H9 (cell line): ENCODE measurements at places on chromosomes 13 and 19. TPM values are rescaled to one million over a fixed set of nuclear protein-coding genes. Genes with fewer than 3 reads are reported as not detected.

Gene FAM174C
- total RNA-seq = 56.4 and 63.0 TPM in 2 replicates

- no peak for DNase-seq
These were observed 222.1 kb downstream of the MZT1 start for GRCh38 chr13:72505376-72505775.

- no peak for DNase-seq
These were observed 8.3 kb upstream of the NANOS3 start for GRCh38 chr19:13868663-13869062.

GRCh38 chr13:47890146-47890814 lies 110.8 kb downstream of the SUCLA2 start:
- DNase-seq = no peak

GRCh38 chr19:47110521-47111005 lies 3.0 kb downstream of the ZC3H4 start:
- no peak for DNase-seq

DNA sequence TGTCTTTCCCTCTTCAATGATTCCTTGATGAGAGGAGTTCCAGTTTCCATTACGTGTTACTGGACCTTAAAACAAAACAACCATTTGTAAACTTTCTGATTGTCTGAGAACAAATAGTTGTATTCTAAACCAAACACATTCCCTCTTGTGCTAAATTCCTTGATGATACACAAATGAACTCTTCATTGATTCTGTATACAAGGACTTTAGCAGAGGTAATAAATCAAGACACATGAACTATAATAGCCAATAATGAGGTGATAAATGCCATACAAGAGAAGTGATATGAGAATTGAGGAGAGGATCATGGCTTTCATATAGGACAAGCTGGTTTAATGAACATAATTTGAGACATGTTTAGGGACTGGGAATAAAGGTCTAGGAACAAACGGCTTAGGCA lies 13.5 kb upstream of the GPC5 start:
- no peak for DNase-seq

DNA sequence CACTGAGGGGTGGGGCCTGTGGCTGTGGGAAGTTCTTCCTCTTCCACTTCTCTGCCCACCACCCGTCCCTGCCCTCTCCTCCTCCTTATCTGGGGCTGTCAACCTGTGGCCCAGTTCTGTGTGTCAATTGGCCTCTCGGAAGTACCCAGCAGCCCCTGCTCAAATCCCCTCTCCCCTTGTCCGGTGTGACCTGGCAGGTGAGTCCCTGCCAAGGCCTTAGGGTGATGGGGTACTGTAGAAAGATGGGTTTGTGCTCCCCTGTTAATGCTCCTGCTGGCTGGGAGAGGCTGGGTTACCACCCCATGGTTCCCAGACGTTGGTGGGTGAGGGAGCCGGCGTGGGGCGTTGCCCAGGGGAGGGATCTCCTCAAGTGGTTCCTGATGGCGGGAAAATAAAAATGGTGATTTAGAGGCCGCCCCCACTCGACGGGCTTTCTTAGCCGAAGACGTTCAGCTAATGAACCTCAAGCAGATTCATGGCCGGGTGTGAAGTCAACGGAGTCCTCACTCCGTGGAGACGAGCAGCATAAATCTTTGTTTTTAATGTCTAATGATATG lies 141.2 kb downstream of the URI1 start:
- DNase-seq = no peak

DNA sequence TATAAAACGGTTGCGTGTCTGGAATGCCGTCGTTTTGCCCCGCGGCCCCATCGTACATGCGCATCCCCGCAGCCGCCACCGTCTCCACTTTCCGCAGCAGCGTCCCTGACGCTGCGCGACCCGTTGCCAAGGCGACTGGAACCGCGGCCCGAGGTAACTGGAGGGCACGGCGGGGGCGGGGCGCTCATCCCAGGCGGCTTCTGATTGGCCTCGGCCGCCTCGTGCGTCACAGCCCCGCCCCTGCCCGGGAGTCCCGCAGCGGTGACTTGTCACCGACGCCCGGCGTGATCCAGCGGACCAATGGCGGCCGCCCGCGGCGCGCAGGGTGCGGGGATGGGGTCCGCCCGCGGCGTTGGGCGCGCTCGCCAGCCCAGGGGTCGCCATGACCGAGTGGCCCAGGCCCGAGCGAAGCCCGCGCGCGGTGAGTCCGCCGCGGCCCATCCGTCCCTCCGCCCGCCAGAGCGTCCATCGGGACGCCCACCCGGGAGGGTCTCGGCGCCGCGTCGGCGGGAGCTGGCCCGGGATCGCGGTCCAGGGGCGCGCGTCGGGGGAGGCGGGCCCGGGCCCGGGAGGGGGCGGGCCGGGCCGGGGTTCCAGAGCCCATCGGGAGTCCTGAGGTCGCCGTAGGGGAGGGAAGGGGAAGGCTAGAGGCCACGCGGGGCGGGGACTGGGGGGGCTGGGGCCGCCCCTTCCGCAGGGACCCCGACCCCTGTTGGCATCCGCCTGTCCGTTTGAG lies at the start of gene ZSCAN1:
Gene ZSCAN1, plus strand, starts transcription at position 285 of the 736 bp plus-strand sequence. CDS start 3,812 bp downstream, outside the sequence.
- peak; percentile 95 for DNase-seq

DNA sequence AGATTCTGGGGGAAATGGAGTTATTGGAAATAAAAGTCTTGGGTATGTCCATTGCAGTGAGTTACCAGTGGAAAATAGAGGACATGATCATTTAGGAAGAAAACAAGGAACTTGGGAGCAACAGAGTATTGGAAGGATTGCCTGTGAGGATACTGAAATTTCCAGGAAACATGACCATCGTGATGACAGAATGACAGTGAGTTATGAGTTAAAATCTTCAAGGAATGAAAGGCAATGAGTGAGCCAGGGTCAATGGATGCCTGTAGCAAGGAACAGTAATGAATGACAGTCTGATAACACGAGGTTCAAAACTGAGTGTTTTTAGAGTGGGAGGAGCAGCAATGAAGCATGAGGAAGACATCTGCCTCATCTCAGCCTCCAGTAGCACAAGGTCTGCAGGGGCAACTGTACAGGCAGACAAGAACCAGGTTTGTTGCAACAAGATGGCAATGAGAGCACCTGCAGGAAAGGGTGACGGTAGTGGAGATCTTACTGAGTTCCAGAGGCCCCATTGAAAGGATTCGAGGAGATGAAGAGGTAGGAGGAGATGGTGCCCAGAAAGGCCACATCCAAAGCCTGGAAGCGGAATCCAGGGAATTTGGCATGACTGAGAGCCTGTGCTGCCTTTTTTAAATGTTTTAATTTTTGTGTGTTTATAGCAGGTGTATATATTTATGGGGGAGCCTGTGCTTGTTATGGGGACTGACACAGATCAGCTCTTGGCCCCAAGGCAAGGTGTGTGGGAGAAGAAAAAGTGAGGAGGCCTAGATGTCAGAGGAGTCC lies 43.9 kb downstream of the N4BP2L1 start:
- no peak for DNase-seq

Gene SRRM5
- 0.44 and 0.70 TPM in 2 replicates for total RNA-seq

GRCh38 chr13:26971990-26972887 lies 199.4 kb downstream of the USP12 start:
- peak; percentile 83 for DNase-seq

DNA sequence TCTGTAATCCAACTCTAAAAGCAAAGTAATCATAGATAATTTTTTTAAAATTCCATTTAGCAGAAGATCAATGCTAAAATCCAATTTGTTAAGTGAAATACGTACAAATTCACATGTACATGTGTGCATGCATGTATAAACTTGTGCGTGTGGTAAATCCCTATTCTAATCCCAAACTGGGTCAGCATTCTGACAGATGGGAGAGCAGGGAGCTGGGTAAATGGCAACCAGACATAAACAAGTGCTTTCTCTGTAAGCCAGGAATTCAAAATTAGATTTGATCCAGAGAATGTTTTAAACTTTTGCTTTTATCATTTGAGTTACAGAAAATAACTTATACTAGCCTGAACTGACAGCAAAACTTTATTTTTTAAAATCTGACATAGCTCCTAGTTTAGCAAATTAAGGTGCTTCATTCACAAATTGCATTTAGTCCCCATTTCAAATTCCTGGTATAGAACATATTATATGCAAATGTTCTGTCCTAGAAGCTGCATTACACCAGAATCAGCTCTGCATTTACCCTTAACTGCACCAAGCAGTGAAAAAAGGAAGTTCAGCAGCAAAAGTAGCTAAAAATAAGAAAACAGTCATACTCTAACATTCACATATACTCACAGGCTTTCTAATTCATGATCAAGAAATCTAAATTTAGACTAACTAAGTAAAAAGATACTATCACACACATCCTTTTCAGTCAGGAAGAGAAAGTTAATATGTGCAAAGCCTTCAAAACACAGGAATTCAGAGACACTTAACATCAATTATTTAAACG lies 32.6 kb downstream of the UBL3 start:
- DNase-seq = no peak

Gene USHBP1
- 6.4 and 6.7 TPM in 2 replicates for total RNA-seq

DNA sequence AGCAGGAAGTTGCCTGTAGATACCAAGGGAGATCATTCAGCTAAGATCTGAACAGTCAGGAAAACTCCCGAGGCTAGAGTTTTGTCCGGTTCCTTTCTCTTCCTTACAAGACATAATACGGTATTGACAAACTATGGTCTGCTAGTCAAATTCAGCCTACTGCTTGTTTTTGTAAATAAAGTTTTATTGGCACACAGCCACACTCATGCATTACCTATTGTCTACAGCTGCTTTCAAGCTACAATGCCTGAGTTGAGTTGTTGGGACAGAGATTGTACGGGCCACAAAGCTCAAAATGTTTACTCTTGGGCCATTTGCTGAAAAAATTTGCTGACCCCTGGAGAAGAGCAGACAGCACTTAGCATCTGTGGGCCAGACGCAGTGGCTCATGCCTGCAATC lies 2.5 kb downstream of the SLC1A6 start:
- DNase-seq = no peak

DNA sequence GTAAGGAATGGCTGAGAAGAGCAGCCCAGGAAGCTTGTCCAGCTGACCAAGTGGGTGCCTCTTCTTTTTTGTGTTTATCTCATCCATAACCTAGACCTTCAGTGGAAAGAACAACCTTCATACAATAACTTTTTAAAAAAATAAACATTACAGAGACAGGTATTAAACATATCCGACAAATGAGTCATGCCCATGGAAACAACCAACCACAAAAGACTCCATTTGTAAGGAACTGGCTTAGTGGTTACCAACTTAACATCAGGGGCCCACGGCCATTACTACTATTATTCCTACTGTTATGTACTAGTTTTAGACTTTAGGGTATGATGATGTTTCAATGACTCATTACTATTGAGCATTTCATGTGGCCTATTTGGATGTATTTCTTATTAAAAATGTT lies 191.7 kb upstream of the SERP2 start:
- no peak for DNase-seq

GRCh38 chr13:32791545-32792172 lies 205.4 kb downstream of the PDS5B start:
- DNase-seq = no peak

Gene INSR
- total RNA-seq = 37.0 and 39.8 TPM in 2 replicates

DNA sequence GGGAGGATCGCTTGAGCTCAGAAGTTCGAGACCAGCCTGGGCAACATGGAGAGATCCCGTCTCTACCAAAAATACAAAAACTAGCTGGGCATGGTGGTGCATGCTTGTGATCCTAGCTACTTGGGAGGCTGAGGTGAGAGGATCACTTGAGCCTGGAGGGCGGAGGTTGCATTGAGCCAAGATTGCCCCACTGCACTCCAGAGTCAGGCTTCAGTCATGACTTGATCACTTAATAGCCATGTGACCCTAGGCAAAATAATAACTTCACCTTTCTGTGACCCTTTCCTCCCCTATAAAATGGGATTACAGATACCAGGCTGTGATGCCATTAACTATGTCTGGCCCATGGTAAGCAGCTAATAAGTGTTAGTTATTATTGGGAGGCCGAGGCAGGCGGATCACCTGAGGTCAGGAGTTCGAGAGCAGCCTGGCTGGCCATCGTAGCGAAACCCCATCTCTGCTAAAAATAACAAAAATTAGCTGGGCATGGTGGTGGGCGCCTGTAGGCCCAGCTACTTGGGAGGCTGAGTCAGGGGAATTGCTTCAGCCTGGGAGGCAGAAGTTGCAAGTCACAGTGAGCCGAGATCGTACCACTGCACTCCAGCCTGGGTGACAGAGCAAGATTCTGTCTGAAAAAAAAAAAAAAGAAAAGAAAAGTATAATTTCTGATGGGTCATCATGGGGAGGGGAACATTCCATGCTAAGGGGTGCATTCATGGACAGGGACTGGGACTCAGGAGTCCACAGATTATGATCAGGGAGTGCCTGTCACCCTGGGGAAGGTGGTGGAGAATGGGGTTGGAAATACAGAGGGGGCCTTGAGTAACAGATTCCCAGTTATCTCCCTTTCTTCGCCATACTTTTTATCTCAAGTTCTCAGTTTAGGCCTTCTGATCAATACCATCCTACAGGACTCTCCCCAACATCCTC lies 15.5 kb downstream of the TPM4 start:
- DNase-seq = no peak

Gene RBM42
- total RNA-seq = 83.3 and 85.8 TPM in 2 replicates

Gene SHISA7
- total RNA-seq = 0.31 TPM in 2 replicates

DNA sequence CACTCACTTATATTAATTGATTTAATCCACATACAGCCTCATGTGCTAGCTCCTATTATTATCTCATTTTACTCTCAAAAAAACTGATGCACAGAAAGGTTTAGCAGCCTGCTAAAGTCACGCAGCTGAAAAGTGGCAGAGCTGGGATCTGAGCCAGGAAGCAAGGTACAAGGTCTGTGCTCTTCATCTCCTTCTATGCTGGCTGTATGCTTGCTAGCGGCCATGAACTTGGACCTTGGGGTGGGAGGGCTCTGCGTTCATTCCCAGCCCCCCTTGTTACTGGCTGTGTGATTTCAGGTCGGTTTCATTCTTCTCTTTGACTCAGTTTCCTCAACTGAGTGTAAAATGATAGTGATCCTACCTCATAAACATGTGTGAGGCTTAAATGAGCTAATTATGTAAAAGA lies 69.8 kb downstream of the ALOX5AP start:
- no peak for DNase-seq

Gene ZNF491
- 0.61 and 0.77 TPM in 2 replicates for total RNA-seq

DNA sequence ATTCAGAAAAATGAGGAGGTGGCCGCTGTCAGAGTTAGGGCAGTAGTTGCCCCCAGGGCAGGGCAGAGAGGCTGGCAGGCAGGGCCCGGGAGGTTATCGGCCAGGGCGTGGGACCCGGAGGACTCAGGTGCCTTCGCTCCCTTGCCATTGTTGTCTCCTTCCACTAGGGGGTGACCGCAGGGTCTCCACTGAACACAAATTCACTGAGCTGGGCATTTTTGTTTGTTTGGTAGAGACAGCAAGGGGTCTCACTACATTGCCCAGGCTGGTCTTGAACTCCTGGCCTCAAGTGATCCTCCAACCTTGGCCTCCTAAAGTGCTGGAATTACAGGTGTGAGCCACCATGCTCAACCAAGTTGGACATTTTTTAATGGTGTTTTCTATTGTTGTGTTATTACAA lies 25.1 kb downstream of the CARS2 start:
- peak; percentile 62 for DNase-seq

Gene RFC3
- total RNA-seq = 59.2 and 63.0 TPM in 2 replicates

- no peak for DNase-seq
These were observed 165.6 kb downstream of the POU4F1 start for GRCh38 chr13:78437781-78438180.

DNA sequence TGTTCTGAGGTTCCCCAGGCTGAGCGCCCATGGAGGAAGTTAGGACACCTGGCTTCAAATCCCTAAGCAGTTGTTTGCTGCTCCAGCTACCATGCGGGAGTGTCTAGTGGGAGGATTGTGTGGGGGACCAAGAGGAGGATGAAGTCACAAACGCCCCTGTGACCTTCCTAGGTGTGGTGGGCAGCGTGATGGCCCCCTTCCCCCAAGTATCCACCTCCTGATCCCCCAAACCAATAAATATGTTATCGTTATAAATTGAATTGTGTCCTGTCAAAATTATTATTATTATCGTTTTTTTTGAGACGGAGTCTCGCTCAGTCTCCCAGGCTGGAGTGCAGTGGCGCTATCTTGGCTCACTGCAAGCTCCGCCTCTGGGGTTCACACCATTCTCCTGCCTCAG lies at the start of gene SLC25A41:
Gene SLC25A41, minus strand, starts transcription at position 101 of the 400 bp plus-strand sequence. Its CDS starts 70 bp downstream, at position 31.
- no peak for DNase-seq
